Bronchial epithelial cell (primary cell): ENCODE measurements at places on chromosomes 1 and 21. TPM values are rescaled to one million over a fixed set of nuclear protein-coding genes. Genes with fewer than 3 reads are reported as not detected.

GRCh38 chr21:46284077-46284644, 1.2 kb downstream of the MCM3AP start:
- no peak for DNase-seq

- peak; percentile 62 for DNase-seq
Measured at GRCh38 chr1:95086949-95087533, 14.3 kb upstream of the ALG14 start.

GRCh38 chr21:33171616-33172169, 58.0 kb upstream of the IFNAR2 start:
- DNase-seq, result no peak

DNA sequence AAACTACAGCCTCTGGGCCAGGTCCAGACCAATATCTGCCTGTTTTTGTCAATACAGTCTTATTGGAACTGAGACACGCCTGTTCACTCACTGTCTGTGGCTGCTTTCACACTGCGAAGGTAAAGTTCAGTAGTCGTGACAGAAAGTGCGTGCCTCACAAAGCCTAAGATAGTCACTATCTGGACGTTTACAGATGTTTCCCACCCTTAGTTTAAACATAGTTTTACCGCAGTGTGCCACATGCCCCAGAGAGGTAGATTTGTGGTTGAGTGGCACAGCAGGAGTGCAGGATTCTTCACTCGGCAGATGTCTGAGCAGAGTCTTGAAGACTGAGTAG, 61.9 kb downstream of the NFASC start:
- DNase-seq, result no peak

GRCh38 chr1:172612478-172612877, 46.4 kb upstream of the FASLG start:
- no peak for DNase-seq

DNA sequence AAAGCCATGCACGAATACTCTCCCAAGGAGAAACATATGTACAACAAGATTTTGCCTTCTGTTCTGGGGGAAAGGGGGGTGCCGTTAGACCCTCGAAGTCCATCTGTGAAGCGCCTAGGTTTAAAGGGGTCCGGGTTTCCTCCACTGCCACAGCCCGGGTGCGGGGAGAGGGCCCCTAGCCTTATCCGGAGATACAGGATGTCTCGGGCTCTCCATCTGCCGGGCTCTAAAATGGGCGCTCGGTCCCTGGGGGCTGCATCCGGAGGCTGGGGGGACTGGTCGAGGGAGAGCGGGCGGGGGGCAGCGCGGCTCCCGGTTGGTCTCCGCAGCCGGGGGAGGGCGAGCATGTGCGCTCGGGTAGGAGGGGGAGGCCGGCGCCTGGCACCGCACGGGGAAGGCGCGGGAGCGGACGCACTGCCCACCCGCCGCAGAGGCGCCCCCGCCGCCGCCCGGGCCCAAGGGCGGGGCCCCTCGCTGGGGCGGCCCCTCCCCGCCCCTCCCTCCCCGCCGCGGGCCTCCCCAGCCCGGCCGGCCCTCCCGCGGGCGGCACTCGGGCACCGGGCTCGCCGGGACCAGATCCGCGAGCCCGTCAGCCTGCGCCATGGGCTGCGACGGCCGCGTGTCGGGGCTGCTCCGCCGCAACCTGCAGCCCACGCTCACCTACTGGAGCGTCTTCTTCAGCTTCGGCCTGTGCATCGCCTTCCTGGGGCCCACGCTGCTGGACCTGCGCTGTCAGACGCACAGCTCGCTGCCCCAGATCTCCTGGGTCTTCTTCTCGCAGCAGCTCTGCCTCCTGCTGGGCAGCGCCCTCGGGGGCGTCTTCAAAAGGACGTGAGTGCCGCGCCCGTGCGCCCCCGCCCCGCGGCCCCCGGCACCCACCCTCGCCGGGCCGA, 63.1 kb downstream of the ELK4 start:
- no peak for DNase-seq

DNA sequence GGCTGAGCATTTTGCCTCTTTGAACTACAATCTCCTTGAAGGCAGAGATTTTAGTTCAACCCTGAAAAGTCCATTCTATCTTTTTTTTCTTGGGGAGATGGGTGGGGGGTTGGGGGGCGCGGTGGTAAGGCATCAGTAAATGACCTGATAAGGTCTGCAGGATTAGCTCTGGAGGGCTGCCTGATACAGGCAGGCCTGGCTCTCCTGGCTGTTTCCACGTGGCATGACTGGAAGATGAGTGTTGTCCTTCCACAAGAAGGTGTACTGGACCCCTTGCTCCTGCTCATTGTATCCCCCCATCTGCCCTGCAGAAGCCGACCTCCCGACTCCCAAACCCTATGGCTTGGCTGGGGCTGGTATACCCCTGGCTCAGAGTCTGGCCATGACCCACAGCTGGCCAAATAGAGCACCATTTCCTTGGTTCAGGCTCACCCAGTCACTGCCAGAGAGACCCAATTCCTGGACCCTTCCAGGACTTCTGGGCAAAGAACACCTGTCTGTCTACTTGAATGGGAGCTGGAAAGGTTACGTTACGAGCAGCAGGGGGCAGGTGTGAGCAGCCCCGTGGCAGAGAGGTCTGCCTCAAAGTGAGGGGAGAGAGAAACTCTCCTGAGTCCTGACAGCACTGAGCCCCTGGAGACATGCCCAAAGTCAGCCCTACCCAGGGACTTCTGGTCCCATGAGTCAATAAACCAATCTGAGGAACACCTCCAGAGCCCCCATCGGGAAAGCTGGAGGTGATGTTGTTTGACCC, 17.0 kb downstream of the DHRS3 start:
- DNase-seq, result peak; percentile 45

DNA sequence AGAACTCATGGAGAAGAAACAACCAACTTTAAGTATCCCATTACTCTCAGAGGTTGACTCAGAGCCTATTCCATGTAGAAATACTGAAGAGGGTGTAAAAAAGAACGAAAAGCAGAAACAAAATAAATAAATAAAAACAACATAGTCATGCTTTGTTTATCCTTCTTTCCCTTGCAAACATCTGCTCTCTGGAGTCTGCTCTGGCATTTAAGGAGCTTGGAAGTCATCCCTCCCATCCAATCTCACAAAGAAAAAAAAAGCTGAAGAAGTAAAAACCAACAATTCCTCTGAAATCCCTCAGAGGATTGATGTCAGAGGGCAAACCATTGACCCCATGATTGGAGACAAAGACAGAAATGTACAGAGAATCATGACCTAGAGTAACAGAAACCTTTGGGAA, 302.6 kb upstream of the GREM2 start:
- DNase-seq, result no peak

DNA sequence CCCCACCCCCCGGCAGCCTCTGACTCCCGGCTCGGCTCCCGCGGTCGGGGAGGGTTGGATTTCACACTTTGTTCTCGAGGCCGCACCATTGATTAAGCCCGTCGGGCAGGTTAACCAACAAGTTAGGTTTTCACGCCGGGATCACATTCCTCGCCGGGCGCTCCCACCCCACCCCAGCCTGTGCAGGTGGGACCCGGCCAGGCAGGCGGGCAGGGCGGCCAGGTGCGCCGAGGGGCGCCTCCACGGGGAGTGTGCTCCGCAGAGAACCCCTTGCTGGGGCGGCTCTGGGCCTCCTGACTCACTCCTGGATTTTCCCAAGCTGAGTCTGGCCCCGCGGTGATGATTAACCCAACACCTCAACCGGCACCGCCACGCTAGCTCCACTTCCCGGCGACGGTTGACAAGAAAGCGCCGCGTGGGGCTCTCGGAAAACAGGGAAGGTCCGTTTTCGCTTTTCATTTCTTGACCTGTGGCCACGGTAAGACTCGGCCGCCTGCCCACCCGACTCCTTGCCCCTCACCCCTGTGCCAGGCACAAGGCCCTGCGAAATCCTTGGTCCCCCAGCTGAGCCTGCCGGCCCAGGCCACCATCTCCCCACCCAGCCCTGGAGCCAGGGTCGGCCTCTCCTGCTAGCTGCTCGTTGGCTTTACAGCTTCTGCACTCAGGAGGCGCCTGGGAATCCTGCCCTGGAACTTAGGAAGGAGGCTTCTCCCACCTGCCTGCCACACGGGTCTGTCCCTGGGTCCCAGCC, 8.8 kb upstream of the TTLL10 start:
- peak; percentile 82 for DNase-seq

- DNase-seq, result no peak
Measured at GRCh38 chr1:77781683-77782082, 2.2 kb downstream of the MIGA1 start.

- DNase-seq, result no peak
Measured at GRCh38 chr1:6123083-6123482, 57.0 kb downstream of the CHD5 start.

DNA sequence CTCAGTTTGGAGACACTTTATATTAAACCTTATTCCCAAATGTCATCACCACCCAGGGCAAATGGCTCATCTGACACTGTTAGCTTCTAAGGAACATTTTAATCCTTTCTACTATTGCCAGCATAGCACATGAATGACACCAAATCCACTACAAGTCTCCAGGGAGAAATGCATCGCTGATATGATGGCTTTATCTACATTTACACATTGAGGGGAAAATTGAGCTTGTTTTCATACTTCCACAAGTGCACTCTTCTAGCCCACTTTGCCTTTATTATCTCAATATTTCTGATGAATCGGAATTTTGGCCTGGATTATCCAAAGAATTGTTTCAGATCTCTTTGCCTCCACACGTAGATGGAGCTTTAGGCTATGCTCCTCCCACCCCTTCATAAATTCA, 75.4 kb downstream of the RUNX1 start:
- no peak for DNase-seq

GRCh38 chr1:14495996-14496395, 102.5 kb upstream of the KAZN start:
- DNase-seq, result no peak

GRCh38 chr1:174174461-174175329, 15.4 kb downstream of the RABGAP1L start:
- DNase-seq, result no peak

- no peak for DNase-seq
Measured at GRCh38 chr1:71236503-71236902, 155.7 kb upstream of the ZRANB2 start.

- DNase-seq, result peak; percentile 40
Measured at GRCh38 chr1:234845097-234845660, 235.2 kb upstream of the IRF2BP2 start.

GRCh38 chr1:209577346-209577745, 6.2 kb upstream of the CAMK1G start:
- no peak for DNase-seq

- DNase-seq, result no peak
Measured at GRCh38 chr1:183898001-183898396, 93.1 kb downstream of the RGL1 start.

GRCh38 chr1:194103101-194103500, 916.7 kb upstream of the B3GALT2 start:
- DNase-seq, result no peak

- DNase-seq, result no peak
Measured at GRCh38 chr1:182685215-182685614, 828 bp upstream of the RGS8 start.

DNA sequence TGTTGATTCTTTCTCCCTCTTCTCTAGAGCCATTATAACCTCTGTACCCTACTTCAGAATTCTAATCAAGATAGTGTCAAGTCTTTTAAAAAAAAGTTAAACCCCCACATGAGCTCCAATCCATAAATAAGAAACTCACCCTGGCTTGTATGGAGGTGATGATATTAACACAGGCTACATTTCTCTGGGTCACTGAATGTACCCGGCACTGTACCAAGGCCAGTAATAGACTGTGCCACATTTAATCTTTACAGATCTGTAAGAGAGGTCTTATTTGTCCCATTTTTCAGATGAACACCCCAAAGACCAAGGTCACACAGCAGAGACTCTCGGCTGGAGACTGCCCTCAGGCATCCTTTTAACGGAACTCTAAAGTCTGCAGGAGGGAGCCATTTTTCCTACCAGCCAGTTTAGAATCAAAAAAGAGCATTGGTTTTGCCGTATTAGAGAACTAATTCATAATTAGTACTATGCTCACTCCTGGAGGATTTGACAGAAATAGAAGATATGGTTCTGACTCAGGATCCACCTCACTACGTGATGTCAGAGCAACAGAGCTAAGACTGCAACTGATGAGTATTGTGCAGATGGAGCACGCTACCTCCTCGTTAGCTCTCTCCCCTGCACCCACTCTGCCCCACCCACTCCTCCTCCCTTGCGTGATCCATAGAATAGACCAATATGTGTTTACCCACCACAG, 217.2 kb upstream of the HOOK1 start:
- no peak for DNase-seq

DNA sequence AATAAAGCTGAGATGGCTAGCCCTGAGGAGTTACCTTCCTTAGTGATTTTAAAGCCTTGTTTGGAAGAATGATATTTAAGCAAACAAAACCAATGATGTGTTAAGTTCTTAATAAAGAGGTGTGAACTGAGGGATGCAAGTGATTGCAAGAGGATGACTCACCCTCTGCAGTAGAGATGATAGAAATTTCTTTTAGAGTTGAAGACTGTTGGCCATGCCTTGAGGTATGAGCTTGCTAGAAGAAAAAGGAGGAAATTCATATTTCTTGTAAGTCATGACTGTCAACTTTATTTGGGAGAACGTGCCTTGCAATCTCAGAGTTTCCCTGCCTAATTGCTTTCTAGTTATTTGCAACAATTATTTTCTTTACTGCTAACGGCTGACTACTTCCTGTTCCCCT, 94.7 kb downstream of the PLA2G4A start:
- peak; percentile 70 for DNase-seq

GRCh38 chr21:39004634-39005501, 178.4 kb downstream of the PSMG1 start:
- peak; percentile 5 for DNase-seq

- DNase-seq, result no peak
Measured at GRCh38 chr21:16863908-16864307, 648.9 kb upstream of the CXADR start.

GRCh38 chr1:228923973-228924686, 188.9 kb downstream of the RHOU start:
- DNase-seq, result no peak

GRCh38 chr21:45248893-45249381, 38.8 kb downstream of the POFUT2 start:
- DNase-seq, result no peak

The CD48 gene
- total RNA-seq, result not detected in 2 replicates

The OR14K1 gene
- not detected in 2 replicates for total RNA-seq

The AK5 gene
- total RNA-seq, result not detected in 2 replicates

The LRRC53 gene
- not detected in 2 replicates for total RNA-seq

The ZBTB8B gene
- not detected in 2 replicates for total RNA-seq
